ENCODE measurements at places on chromosomes 7 and 10.

- no peak for DNase-seq
These were observed 21.4 kb downstream of the ZKSCAN5 start for GRCh38 chr7:99525713-99526440.

GRCh38 chr7:55129541-55130394, 111.0 kb downstream of the EGFR start:
- peak; percentile 77 for DNase-seq

DNA sequence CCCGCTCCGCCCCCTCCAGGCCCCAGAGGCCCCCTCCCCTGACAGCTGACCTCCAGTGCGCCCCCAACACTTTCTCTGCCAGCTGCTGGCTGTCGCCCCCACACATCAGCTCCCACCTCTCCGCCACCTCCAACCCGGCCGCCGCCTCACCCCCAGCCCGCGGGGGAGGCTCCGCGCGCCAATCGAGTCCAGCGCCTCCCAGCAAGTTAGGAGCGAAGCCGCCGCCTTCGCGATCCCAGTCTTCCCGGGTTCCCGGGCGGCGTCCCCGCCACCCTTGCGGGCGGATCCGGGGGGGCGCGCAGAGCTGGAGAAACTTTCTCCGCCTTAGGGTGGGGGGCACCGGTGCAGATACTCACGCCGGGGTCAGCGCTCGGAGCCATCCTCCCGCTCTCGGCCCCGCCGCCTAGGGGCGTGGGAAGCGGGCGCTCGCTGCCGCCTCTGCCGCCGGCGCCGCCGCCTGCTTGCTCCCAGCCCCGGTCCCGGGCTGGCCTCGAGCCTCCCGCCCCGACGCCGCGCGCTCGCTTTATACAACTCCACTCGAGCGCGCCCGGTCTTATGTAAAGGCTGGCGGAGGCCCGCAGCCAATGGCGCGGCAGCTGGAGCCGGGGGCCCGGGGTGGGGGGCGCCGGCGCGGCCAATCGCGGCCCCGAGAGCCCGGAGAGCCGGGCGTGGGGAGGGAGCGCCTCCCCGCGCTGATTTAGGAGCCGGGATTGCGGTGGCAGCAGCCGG, at the start of gene CRTAC1:
TSS of gene CRTAC1 (minus strand) at position 529 of the 729 bp plus-strand sequence. CDS start at position 380, 149 bp downstream.
- DNase-seq, result peak; percentile 31

DNA sequence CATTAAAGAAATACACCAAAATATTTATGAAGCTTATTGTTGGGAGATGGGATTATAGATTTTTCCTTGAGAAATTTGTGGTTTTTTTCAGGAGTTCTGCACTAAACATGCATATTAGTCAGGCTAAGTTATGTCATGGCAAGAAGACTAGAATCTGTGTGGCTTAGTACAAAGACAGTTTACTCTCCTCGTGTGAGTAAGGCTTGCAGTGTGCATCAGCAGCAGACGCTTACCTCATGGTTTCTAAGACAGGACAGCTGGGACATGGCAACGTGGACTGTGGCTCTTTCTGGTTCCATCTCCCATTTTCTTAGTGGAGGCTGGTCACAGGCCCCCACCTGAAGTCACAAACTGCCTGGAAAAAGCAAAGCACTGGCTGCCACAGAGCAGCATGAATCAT, 429.6 kb upstream of the VSTM2A start:
- no peak for DNase-seq

DNA sequence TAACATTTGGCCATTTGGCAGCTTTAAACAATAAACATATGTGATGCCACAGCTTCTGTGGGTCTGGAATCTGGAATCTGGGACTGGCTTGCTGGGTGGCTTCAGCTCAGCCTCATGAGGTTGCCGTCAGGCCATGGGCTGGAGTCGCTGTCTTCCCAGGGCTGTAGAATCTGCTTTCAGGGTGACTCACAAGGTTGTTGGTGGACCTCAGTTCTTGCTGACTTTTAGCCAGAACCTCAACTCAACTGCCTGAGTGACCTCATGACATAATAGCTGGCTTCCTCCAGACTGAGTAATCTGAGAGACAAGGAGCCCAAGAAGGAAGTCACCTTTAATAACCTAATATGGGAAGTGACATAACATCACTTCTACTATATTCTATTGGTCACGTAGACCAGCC, 44.6 kb upstream of the TSPAN13 start:
- peak; percentile 99 for DNase-seq

DNA sequence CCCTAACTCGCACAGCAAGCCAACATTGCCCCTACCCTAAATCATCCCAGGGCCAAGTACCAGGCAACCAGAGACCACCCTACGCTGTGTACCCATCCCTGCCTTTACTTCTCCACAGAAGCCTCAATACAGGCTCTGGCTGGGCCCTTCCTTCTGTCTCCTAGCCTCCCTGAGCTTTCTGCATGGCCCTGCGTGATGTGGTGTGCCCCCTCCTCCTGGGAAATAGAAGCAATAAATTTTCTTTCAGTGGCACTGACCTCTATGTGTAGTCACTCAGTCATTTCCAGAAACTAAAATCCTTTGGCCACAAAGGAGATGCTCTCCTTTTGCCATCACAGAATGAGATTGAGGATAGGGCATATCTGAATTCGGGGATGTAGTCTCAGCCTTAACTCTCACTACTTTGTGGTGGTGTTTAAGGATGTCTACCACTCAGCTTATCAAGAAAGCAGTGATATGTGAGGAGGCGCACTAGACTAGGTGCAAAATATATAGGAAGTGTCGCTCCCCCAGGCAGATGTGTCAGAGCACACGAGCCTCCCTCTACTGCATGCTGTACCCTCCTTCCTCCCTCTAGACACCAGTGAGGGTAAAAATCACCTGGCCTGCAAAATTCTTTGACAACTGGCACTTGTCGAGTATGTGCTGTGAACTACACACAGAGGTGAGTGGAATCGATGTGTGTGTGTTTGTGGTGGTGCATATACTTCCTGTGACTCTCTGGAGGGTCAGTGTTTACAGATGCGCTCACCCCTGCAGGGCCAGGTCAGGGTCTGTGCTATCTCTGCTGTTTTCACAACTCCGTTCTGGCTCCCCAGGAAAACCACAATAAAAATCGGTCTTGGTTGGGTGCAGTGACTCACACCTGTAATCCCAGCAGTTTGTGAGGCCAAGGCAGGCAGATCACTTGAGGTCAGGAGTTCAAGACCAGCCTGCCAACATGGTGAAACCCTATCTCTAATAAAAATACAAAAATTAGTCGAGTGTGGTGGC, 825.9 kb upstream of the IGFBP3 start:
- peak; percentile 74 for DNase-seq

GRCh38 chr7:50272808-50273207, 31.7 kb upstream of the IKZF1 start:
- no peak for DNase-seq

DNA sequence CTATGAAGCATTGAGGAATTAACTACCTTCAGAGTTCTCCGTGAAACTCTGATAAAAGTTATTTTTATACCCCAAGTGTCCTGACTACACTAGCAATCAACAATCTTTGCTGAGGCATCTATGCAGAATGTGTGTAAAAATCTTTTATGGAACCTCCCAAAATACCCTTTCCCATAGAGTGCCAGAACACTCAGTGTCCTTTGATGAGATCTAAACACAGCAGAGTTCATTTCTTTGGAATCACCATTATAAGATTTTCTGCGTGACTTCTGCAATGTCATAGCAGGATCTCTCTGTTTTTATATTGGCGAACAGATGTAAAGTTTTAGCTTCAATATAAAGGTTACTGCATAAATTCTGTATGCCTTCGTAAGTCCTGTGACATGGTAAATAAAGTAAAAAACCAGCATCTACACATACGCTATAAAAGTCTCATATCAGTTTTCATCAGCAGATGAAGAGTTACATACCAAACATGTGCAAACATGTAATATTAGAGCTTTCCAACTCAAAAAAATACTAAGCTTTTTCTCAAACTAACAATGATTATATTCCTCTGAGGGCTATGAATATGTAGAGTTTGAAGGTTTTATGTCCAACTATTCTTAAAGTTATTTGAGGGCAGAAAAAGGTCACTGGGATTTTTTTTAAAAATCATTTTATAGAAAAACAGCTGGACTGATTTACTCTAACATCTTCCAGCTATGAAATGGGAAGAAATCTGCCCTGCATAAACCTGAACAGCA, 67.2 kb downstream of the SKIDA1 start:
- no peak for DNase-seq

DNA sequence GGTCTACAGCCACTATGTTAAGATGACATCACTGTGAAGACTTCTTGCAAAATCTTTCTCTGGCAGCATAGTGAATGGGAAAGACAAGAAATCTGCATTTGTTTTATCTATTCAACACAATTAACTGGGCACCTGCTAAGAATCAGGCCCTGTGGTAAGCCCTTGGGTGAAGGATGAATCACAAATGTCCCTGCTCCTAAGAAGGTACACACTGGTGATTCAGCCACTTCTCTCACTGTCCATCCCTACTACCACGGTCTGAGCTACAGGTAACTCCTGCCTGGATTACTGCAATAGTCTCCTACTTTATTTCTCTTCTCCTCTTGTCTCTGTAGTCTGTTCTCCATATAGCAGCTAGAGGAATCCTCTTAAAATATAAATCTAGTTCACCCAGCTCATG, 116.1 kb downstream of the HIBADH start:
- DNase-seq, result no peak

DNA sequence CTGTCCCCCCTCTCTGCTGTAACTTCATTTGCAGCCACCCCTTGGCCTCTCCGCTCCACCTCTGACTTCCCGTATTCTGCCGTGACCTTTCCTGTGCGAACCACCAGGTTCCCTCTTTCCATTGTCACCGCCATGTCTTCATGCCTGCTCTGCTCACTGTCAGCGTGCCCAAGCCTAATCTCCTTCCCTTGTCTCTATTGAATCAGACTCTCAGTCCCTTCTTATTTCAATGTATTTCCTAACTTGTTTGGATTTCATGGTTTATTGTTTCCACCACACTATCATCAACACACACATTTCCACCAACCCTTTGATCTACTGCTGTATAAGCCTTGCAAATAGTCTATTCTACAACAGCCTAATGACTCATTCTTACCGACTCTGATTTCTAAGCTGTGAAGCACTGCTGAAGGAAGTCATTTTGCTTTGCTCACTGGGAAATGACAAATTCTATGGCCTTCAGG, 30.0 kb upstream of the INHBA start:
- DNase-seq, result peak; percentile 45

- no peak for DNase-seq
These were observed 528.6 kb downstream of the SORCS1 start for GRCh38 chr10:106635947-106636346.

DNA sequence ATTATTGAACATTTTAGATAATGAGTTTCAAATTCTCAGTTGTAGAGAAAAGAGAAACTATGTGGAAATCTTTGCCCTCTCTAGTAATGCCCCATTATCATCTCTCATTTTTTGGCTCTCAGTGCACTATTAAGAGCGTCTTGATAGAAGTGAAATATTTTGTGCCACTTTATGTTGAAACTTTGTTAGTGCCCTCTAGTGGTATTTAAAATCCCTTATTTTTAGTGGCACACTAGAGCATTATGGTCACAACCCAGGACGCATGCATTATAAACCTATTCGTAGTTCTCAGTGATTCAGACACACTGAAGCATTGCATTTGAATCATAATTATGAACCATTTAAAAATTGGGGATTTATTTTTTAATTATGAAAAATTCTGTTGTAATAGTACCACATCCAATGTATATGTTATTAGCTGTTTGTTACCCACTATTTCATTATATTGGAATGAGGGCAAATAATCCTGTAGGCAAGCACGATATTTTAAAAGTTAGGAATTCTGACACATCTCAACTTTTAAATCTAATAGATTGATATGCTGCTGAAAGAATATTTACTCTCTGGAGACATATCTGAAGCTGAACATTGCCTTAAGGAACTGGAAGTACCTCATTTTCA, 21.9 kb downstream of the PDCD4 start:
- peak; percentile 43 for DNase-seq

DNA sequence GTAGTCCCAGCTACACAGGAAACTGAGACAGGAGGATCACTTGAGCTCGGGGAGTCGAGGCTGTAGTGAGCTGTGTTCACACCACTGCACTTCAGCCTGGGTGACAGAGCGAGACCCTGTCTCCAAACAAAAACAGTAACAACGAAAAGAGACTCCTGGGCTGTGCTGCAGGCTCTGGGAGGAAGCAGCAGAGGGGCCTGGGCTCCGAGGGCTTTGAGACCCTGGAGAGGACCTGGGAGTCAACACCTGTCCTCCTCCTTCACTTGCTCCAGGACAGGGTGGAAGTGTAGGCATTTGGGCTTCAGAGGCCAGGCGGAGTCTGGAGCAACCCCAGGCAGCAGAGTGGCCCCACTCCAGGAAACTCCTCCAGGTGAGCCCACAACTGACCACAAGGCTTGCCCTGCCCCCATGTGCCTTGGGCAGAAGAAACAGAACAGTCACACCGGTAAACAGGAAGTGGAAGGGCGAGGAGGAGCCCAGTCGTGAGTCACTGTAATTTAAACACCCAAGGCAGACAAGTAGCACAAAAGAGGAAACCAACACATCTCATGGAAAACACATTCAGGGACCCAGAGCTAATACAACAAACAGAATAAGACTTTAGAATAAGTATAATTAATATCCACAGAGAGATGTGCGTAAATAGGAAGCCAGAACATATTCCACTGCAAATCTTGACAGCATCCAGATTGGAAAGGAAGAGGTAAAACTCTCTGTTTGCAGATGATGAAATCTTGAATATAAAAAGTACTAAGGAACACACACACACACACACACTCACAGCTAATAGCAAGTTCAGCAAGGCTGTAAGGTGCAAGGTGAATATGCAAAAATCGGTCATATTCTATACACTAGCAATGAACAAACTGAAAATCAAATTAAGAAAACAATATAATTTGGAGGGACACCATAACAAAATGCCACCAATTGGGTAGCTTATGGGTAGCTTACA, 20.5 kb upstream of the RASGEF1A start:
- DNase-seq, result peak; percentile 71

DNA sequence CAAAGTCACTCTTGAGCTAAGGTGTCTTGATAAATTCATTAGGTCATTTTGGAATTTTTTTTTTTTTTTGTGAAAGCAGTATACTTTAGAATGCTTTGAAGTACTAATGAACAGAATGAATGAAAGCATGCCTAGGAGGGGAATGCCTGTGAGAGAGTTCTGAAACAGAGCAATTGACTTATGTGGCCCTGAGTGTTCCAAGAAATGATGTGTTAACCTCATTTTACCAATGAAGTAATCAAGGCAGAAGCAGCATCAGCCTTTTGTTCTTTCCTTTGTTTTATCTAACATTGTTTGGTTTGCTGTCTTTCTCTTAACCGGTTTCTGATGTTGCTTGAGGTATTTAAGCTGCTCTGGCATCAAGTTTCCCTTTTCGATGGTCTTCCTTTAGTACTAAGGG, 154.6 kb upstream of the HGF start:
- DNase-seq, result no peak

- no peak for DNase-seq
These were observed 182.8 kb downstream of the ARHGAP12 start for GRCh38 chr10:31745612-31746376.

- DNase-seq, result peak; percentile 35
These were observed 31.9 kb upstream of the AGBL3 start for GRCh38 chr7:134954197-134955082.

- no peak for DNase-seq
These were observed 28.4 kb upstream of the CBLL1 start for GRCh38 chr7:107715531-107715930.

Data from H4 (cell line).